GM18507 (cell line): ENCODE measurements at places on chromosomes 6 and 20.

DNA sequence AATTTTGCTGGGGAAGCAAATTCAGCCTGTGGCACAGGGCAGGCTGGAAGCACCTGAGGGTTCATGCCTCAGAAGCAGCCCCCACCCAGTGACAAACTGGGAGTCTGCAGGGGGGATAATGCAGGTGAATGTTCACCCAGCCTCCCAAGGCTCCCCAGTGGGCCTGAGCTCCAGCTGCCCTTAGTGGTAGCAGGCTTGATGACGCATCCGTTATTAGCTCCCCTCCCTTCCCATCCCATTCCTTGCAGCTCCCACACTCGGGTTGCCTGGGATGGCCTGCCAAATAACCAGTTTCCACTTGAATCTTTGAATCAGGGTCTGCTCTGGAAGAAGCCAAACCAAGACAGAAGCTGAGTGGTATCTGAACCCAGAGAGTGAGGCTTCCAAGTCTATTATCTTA lies 15.8 kb downstream of the KCNK15 start:
- DNase-seq = no peak

GRCh38 chr6:40963019-40963418 lies 76.0 kb downstream of the UNC5CL start:
- DNase-seq = no peak

- no peak for DNase-seq
Measured at GRCh38 chr6:161437851-161438250, 164.0 kb upstream of the AGPAT4 start.

GRCh38 chr20:36794116-36794474 lies 20.5 kb upstream of the DSN1 start:
- DNase-seq = no peak

DNA sequence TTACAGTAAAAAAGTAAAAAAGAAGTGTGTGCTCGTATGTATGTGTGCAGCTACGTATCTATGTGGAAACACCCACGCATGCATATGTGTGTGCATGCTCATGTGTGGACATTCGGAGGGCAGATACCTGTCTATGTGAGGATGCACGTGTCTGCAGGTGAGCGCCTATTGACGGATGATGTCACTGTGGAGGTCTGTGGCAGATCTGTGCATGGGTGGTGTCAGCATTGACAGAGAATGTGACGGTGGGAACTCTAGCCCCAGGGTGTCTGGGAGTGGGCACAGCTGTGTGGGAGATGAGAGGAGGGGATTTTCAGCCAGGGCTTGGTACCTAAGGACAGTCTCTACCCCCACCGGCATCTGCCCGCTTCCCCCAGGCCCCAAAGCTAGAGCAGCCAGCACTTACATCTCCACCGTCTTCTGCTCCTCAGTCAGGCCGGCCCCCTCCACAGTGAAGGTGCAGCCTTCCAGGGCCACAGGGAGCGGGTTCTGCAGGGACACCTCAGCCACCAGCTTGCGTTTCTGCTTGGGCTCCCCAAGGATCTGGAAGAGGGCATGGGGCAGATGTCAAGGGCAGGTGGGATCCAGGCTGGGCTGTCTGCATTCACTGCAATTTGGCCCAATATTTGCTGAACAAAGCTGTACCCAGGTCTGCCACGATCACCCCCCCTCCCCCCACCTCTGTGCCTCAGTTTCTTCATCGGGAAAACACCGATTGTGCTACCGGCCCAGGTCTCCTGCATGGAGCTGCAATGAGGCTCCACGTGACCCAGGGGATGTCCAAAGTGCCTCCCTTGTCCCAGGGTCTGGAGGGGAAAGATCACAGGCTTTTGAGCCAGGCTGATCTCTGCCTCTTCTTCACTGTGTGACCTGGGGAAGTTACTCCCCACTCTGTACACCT lies 34.1 kb downstream of the TGM2 start:
- no peak for DNase-seq

DNA sequence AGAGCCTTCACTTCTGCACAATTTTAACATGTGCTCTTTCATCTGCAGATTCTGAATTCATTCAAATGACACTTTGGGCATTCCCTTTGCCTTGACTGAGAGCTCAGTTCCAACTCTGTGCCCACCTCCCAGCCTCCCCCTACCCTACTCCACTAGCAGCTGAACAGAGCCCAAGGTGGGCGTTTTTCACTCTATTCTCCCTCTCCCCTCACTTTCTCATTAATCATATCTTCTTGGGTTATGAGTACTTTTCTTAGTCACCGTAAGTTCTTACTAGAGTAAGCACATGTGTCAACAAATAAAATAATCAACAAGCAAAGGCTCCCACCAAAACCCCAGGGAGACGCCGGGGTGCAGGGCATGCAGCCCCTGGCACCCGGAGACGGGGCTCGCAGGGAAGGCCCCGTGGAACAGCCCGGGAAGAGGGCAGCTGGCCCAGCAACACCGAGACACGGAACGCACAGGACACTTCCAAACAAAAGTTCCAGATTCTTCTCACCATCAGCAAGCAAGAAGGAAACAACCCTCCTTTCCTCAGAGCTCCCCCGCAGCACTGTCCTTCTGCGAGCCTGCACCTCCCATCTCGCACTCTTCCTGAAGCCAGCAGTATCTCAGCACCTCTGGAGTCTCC lies 34.1 kb downstream of the TAF4 start:
- no peak for DNase-seq

GRCh38 chr6:68838571-68838970 lies 203.5 kb downstream of the ADGRB3 start:
- no peak for DNase-seq

GRCh38 chr6:162773996-162774395 lies 46.2 kb downstream of the PACRG start:
- DNase-seq = no peak

- DNase-seq = no peak
Measured at GRCh38 chr6:150596439-150596838, 3.2 kb upstream of the PLEKHG1 start.

DNA sequence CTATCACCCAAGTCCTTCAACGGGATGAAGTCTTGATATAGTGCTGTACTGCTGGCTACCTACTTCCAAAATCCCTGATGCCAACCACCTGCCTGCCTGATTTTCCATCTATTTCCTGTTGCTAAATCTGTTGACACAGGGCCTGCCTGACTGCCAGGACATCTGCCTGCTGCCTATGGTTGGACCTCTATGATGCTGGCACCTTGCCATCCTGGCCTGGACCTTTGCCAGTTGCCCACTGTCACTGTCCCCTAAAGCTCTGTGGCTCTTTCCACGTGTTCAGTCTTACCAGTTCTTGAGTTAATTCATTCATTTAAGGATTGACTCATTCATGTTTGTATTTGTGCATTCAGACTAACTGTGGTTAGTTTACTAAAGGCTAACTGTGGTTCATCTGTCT lies 9.2 kb upstream of the RGS17 start:
- no peak for DNase-seq

- DNase-seq = no peak
Measured at GRCh38 chr6:75306064-75306463, 21.5 kb upstream of the TMEM30A start.

DNA sequence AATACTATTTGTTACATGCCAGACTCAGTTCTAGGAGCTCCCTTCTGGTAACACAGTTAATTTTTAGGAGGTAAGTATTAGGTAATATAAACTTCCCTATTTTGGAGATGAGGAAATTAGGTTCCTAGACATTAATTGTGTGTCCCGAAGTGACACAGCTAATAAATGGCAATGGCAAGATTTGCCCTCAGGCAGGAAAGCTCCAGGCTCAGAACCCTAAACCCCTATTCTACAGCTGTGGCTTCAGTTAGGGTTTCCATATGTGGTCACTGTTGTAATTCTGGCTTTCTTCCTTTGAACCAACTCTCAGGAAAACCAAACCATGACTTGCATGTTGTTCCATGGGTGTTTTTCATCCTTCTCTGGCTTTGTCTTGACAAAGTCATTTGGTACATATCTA lies 188.2 kb downstream of the PLCB1 start:
- DNase-seq = no peak

DNA sequence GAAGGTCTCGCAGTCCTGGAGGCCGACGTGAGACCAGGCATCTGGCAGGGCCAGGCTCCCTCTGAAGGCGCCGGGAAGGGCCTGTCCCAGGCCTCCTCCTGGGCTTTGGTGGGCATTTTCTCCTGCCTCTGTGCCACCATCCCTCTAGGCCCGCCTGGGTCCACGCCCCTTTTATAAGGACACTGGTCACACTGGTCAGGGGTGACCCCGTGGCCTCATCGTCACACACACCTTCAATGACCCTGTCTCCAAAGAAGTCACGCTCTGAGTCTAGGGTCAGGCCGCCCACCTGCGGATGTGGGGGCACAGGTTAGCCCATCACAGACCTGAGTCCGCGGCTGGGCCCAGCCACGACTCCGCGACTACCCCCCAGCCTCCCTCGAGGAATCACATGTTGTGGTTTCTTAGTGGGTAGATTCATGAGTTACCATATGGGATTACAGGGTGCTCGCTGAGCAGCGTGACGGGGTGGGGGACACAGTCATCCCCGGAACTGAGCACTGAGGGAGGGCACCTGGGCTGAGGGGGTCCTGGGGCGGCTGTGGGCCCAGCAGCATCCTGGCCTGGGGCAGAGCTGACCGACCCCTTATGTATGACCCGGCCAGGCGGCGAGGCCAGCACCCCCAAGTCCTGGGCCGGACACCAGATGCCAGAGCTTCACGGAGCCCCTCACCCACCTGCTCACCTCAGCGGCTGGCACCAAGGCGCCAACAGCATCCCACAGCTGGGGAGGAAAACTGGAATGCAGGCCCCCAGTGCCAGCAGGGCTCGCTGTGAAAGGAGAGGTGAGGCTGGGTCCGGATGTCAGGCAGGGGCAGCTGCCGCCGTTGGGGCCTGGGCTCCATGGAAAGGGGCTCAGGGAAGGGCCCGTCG lies 115.9 kb downstream of the DLL1 start:
- no peak for DNase-seq

DNA sequence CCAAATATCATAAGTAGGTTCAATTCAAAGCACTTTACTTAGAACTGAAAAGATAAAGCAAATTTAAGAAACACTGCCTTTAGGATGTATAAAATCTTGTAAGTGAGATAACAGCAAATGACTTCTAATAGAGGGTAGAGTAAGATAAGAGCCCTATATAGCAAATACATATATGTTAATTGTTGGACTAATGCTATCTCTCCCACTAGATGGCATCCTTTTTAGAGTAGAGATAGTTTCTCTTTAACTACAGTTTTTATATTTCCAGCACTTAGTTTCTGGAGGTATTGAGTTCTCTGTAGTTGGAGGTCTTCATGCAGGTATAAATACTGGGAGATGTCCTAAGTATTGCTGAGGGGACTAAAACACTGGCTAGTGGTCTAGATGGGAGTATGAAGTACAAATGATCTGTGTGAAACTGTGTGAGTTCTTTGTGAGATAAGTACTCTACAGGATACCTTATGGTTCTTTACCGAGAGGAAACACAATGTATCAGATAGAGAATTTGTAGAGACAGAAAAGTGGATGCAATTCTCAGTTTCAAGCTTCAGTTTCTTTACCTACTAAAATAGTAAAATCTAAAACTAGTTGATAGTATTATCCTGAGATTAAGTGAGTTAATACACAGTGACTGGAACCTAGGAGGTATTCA lies 399.3 kb downstream of the KHDRBS2 start:
- DNase-seq = no peak

- DNase-seq = no peak
Measured at GRCh38 chr6:167702241-167702827, 124.4 kb upstream of the AFDN start.

- no peak for DNase-seq
Measured at GRCh38 chr6:157548635-157549467, 167.9 kb downstream of the ZDHHC14 start.

DNA sequence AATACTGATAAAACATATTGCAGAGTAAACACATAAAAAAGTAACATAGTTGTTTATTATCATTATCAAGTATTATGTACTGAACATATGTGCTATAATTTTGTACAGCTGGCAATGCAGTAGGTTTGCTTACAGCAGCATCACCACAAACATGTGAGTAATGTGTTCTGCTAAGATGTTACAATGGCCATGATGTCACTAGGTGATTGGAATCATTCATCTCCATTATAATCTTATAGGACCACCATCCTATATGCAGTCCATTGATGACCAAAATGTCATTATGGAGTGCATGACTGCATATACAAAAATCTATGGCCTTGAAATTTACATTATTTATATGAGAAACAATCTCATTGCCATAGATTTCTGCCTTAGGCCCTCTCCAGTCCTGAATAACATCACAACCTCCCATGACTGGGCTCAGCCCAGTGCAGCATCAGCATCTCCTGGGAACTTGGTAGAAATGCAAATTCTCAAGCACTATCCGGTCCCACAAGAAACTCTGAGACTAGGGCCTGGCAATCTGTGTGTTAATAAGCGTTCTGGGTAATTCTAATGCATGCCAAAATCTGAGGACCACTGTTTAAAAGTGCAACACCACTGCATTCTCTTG lies 352.0 kb upstream of the MARCKS start:
- no peak for DNase-seq

GRCh38 chr20:63189846-63190559 lies 25.9 kb downstream of the YTHDF1 start:
- no peak for DNase-seq

DNA sequence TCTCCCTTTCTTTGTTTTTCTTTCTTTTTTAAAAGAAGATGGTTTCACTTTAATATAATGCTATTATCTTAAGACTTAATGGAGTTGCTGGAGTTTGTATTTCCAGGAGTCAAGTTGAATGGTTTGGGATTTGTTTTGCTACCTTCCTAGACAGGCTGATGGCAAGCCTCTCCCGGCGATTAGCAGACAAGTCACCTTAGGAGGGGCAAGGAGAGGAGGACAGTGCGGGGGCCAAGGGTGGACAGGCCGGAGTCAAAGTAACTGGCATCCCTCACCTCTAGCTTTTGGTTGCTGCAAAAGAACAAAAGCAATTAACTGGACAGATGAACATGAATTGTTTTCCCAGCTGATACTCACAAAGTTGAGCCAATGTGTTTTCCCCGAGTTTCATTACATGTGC lies 57.1 kb downstream of the GMPR start:
- no peak for DNase-seq

DNA sequence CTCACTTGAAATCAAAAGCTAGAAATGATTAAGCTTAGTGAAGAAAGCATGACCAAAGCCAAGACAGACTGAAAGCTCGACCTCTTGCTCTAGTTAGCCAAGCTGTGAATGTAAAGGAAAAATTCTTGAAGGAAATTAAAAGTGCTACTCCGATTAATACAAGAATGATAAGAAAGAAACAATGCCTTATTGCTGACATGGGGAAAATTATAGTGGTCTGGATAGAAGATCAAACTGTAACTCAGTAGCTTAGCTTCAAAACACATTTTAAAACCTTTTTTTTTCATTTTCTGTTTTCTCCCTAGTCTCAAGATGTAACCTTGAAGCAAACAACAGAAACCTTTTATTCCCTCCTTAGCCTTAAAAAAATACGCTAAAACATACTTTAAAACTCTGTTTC lies 11.4 kb upstream of the GJE1 start:
- DNase-seq = no peak

GRCh38 chr6:126167726-126168125 lies 172.2 kb upstream of the CENPW start:
- DNase-seq = no peak

- no peak for DNase-seq
Measured at GRCh38 chr6:33323623-33323948, 6.0 kb upstream of the ZBTB22 start.

DNA sequence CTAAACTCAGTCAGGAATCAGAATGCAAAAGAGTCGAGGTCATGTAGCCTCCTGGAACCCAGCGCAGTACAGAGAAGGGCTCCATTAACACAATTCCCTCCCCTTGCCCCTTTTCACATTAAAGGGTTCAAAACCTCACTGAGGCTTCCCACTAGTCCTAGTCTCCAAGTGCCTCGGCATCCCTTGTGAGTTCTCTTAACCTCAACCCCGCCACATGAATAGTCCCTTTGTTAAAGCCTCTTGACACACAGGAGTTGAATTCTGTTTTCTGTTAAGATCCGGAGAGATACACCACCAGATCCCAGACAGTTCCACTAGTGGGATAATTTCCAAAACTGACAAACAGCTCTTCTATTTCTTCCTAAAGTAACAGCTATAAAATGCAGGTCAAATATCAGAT lies 17.8 kb downstream of the PTPRT start:
- no peak for DNase-seq
